Fibroblast of lung (primary cell): ENCODE measurements at places on chromosomes 13 and 19. TPM values are rescaled to one million over a fixed set of nuclear protein-coding genes. Genes with fewer than 3 reads are reported as not detected.

DNA sequence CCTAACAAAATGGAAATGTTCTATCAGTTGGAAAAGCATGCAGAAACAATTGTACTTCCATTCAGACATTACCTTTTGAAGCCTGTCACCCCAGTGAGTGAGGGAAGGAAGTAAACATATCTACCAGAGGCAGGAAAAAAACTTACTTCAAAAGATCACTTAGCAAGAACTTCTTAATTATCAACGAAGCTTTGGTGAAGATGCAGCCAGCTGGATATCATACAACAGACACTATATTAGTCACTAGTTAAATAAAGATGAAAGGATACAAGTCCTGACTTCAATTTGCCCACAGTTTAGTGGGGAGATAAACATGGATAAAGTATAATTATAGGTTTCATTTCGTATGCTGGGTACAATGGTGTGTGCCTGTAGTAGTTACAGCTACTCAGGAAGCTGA is 148.8 kb downstream of the TNFRSF19 start:
- DNase-seq: peak; percentile 46

DNA sequence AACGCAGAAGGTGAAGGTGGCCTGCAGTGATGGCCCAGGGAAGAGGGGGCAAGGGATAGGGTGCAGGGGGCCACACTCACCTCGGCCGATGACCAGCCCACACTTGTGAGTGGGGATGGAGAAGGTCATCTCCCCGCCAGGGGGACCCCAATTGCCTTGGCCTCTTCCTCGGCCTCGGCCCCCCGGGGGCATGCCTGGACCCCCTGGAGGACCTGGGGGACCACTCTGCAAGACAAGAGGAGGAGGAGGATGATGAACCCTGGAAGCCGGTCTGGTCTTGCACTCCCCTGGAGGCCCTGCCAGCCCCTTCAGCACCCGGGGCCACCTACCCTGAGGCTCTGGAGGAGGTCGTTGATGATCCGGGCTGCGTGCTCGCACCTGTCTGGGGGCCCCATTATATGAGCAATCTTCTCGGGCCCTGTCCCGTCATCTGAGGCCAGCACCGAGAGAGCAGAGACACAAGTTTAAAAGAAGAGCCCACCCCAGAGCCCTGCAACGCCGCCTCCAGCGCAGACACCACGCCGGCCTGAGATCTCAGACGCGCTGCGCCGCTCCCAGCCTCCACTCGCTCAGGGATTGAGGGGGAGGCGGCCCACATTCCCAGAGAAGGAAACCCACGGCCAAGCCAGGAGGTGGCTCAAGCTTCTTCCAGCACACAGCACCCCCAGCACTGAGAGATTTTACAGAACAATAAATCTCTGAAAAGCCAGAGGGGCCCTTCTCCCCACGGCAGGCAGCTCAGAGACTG is 7.8 kb downstream of the KHSRP start:
- DNase-seq: no peak

GRCh38 chr13:67052550-67053490 is 177.3 kb downstream of the PCDH9 start:
- no peak for DNase-seq

DNA sequence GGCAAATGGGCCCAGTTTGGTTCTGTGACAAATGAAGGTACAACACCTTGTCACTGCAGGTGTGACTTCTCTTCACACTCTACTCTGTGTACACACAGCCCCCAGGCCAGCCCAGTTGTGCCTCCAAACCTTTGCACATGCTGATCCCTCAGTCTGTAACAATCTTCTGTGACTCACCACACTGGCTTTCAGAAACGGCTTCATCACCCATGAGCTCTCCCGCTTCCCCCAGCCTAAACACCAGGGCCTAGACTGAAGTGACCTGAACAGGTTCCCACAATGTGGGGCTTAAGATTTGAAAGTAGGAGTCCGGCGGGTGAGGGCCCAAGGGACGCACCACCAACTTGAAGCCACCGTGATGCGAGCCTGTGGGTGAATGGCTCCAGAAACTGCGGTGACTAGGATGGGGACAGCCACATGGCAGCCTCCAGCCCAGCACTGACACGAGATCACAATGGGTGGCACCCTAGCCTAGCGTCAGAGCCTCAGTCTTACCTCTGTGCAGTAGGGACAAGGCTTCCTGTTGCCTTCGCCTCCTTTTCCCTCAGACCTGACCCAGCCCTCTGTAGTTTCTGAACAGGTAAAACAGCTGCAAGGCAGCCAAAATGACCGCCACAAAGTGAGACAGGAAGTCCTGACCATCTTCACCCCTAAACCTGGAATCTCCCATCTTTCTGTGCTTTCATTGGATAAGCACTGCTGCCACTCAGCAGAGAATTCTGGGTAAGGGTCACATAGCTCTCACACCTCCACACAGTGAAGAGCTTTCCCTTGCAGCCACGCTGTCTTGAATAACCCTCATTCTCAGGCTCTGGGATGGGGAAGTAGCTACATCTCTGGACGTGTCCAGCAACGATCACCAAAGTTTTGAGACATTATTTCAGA is 34.2 kb upstream of the ZNF599 start:
- no peak for DNase-seq

GRCh38 chr13:50410921-50411746 is 395.9 kb downstream of the KCNRG start:
- DNase-seq: peak; percentile 93

DNA sequence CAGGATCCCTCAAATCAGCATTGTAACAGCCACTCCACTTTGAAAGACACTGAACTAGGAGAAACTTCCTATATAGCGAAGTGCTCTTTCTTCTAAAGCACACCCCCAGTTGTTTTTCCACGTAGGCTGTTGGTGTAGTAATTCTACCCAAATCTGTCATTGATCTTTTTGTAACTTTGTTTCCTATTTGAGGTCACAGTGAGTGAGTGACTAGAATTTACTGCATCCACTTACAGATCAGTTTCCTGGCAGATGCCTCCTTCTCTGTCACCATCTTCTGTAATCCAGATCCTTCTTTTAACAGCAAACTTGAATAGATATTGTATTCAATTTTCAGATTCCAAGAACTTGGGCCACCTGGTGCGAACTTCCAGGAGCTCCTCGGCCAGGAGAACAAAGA is 15.3 kb downstream of the ZAR1L start:
- DNase-seq: no peak

GRCh38 chr13:43374621-43375020 is 351.2 kb downstream of the DNAJC15 start:
- peak; percentile 44 for DNase-seq

GRCh38 chr13:74778946-74779345 is 644.7 kb upstream of the KLF12 start:
- DNase-seq: peak; percentile 37

DNA sequence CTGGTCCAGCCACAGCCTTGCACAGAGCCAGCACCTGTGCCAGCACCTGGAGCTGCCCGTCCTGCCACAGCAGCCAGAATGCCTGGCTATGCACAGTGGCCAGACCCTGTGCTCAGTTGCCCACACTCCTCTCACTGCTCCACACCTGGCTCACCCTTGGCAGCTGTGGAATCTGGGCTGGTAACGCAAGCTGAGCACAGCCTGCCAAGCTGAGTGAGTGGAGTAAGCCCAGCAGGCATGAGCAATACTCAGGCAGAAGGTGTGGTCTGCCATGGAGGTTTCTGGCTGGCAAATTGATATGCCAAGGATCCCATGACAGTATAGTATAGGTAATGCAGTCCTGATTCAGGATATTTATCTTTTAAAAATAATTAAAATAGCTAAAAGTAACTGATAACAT is 122.2 kb downstream of the PCDH9 start:
- DNase-seq: no peak

DNA sequence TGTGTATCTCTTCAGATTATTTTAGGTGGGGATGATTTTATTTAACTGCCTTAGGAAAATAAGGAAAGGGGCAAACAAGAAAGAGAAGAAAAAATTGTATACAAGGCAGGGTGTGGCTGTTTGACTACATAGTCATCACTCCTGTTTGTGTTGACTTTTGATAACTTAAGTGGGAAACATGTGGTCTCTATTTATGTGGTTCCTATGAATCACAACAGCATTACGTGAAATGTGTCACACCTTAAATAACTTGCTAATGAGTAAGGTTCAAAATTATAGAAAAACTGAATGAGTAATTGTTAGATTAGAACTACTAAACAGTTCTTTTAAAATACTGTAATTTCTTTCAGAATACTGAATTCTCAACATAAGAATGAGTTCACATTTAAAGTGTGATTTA is 69.3 kb downstream of the LMO7 start:
- DNase-seq: peak; percentile 93

DNA sequence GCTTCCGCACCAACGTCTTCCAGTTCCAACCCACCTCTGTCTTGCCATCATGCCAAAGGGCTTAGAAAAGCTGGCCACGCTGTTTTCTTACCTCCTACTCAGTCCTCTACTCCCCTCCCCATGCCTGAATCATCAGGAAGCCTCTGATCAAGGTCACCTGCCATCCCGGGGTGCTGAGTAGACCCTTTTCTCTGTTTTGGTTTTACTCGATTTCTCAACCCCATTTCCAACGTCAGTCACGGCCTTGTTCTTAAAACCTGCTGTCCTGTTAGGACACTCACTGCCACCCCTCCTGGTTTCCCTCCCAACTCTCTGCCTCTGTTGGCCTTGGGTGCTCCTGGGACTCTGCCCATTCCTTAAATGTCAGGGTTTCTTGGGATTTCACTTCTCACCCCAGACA is 350.1 kb downstream of the FOXO1 start:
- DNase-seq: no peak

GRCh38 chr13:25001476-25002206 is 94.3 kb upstream of the PABPC3 start:
- DNase-seq: no peak

DNA sequence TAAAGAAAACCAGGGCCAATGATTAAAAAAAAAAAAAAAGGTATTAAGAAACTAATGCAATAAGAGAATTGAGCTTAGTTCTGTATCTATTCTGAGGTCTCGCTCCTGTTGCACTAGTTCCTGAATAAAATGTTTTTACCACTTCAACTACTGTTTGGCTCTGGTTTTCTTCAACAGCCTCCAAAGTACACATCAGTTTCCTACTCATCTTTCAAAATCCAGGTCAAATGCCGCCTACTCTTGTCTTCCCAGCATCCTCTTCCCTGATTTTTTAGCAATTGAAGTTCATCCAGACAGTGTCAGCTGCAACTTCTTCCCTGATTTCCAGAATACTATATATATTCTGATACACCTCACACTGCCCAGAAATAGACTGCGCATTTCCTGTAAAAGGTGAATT is 1.4 kb upstream of the RCBTB1 start:
- DNase-seq: no peak

DNA sequence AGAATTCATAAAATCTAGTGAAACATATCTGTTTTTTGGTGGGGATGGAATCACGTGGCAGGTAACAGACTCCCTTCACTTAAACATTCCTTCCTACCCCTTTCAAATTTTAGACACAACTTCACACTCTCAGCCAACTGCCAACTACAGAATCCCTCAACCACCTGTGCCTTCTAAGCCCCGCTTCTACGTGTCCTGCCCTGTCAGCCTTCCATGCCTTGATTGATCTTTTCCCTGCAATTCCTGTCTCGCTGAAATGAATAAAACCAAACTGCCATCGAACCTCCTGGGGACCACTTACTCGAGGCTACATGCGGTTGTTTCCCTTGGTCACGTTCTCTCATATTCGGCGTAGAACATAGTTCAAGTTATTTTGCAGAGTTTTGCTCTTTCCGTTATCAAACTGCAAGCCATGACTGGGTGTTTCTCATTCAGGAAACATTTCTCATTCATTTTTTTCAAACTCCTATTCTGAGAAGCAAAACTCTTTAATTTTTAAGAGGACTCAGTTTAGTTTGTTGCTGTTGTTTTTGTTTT is 1.1 kb downstream of the ZNF625 start:
- DNase-seq: no peak

- no peak for DNase-seq
Observed at GRCh38 chr19:1167687-1168571, 6.1 kb downstream of the SBNO2 start.

RASIP1 gene
- total RNA-seq: 0.99 and 1.5 TPM in 2 replicates

CATSPERD gene
- not detected in 2 replicates for total RNA-seq

LGALS14 gene
- total RNA-seq: not detected in 2 replicates
